Choroid plexus epithelial cell (primary cell): ENCODE measurements at places on chromosomes 16 and 17.

- no peak for DNase-seq
These were observed 533.8 kb upstream of the CDH5 start for GRCh38 chr16:65832679-65833078.

GRCh38 chr17:2396568-2397246 is 4.2 kb downstream of the MNT start:
- DNase-seq: peak; percentile 99

- DNase-seq: no peak
These were observed 157.4 kb downstream of the IRX5 start for GRCh38 chr16:55088098-55088497.

GRCh38 chr17:50863221-50863843 is 2.8 kb downstream of the TOB1 start:
- DNase-seq: peak; percentile 64

DNA sequence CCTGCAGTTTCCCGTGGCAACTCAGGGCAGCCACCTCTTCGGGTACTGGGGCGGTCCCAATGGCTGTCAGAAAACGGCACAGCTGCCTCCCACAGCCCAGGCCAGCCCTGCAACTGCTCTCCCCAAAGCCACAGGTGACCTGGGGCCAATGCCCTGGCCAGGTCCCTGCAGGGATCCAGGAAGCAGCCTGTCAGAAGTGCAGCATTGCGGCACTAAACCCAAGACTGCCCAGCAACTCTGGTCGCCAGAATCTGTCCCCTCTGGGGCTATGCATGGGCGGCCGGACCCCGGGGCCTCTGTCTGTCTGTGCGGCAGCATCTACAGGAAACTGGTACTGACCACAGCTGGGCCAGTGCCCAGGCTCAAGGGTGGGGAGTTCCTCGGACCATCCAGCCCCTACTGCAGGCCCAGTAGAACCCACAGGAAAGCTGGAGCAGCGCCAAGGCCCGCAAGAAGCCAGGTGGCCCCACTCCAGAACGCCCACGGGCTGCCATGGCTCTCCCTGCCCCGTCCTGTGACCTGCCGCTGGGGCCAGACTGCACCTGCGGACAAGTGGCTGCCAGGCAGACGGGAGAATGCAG is 5.5 kb downstream of the CYBC1 start:
- DNase-seq: no peak

- no peak for DNase-seq
These were observed 88.0 kb upstream of the CBX4 start for GRCh38 chr17:79927136-79927661.

- DNase-seq: no peak
These were observed 3.3 kb downstream of the TMEM94 start for GRCh38 chr17:75459590-75460267.

GRCh38 chr17:43931062-43931571 is 11.2 kb downstream of the PPY start:
- no peak for DNase-seq

- no peak for DNase-seq
These were observed 4.3 kb upstream of the PABPN1L start for GRCh38 chr16:88870608-88871348.

DNA sequence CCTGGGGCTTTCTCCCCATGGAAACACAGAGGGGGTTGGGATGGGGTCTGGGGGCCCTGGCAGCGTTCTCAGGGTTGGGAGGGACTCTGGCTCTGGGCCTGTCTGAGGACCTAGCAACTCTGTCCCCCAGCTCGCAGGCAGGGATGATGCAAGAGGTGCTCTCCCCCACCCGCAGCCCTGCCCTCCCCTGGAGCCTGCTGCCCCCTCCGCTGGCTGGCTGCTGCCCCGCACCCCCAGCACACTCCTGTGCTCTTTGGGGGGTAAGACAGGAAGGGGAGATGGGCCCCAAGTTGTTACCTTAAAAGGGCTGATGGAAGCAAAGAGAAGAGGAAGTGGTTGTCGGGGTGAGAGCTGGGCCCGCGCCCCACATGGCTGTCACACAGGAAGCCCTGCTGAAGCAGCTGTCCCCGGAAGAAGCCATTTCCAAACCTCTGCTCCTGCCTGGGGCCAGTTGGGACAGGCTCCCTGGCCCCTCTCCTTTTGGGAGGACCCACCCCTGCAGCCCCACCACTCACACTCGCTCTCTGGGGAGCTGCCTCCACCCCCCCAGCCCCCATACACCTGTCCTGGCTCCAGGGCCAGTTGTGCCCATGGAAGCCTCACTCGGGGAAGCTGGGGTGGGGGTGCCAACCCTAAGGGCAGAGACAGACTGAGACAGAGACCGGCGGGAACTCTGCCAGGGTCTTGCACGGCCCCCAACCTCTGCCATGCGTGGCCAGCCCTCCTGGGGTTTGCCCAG is 2.5 kb downstream of the CORO1A start:
- DNase-seq: no peak

GRCh38 chr17:77853191-77853977 is 105.1 kb upstream of the TNRC6C start:
- no peak for DNase-seq

DNA sequence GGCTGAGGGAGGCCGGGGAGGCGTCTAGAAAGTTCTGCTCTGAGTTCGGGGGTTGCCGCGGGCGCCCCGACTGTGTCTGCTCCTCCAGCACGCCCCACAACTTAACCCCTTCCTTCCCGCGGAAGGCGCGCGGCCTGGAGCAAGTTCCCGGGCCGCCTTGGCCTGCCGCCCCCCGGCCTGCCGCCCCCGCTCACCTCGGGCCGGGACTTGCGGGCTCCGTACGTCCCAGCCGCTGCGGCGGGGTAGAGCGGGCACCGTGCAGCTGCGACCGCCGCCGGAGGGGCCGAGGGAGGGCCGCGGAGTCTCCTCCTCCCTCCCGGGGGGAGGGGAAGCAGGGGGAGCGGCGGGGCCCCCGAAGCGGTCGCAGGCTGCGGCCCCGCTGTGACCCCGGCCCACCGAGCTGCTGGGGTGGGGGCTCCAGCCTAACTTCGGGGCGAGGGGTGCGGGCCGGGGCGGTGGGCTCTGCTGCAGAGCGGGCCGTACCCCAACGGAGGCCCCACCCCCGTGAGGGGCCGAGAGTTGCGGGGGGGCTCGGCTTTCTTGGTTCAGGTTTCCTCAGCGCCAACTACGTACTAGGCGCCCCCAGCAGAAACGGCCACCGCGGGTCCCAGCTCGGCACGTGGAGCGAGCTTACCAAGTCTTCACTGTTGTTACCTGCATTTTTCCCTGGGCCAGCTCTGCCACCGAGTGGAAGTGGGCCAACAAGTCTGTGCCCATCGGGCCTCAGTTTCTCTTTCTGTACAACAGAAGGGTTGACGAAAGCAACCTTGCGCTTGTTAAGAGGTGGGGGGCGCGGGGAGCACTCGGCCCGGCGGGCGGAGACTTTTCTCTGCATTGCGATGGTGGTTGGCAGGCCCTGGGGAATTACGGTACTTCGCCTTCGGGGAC is at the start of gene CCDC102A:
Gene CCDC102A (minus strand): TSS at position 266 of the 888 bp plus-strand sequence. CDS start 7,394 bp downstream, outside the sequence.
- DNase-seq: no peak

DNA sequence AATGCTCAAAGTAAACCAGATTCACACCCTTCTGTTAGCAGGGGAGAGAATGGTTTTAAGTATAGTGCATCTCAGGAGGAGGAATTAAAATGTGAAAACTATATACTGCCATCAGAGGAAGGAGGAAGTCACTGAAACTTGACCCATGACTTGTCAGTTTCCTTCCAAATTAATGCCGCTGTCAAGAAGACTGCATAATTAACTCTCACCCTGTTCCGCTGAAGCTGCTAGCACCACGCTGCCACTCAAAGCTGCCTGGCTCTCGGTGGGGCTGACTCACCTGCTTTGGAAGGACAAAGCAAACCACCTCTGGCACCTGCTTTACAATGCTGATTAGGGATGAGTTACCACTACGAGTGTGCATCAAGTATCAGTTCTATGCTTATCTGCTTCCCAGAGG is 37.8 kb upstream of the ULK2 start:
- DNase-seq: no peak

- DNase-seq: no peak
These were observed 221.4 kb upstream of the CPHXL start for GRCh38 chr16:75947626-75948239.

- DNase-seq: no peak
These were observed 114.0 kb downstream of the PRKCB start for GRCh38 chr16:23949630-23950290.

- DNase-seq: no peak
These were observed 11.6 kb downstream of the WNT9B start for GRCh38 chr17:46862949-46863348.

DNA sequence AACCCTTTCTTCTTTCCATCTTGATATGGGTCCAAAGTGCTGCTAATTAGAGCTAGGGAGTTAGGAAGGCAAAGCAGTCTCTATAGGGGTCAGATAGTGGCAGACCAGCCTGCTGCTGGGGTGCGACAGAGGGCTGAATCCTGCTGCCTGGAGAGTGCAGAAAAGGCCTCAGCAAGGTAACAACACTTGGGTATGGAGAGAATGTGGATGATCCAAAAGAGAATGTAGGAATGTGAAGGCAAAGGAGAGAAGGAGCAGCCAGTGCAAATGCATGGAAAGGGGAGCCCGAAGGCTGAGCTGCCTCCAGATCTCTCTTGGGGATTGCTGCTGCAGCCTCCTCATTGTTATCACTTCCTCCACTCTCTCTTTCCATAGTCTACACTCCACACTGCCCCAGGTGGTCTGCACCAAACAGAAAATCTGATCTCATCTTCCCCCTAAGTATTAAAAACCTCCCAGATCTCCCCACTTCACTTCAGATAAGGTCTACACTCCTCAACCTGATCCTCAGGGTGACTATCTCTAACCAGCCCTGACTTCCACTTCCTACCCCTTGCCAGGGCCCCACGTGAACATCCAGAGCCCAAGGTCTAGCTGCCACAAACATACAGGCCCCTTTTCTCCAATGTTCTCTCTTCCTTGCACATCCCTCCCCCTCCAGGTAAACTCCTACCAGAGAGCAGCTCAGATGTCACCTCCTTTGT is 28.8 kb downstream of the TOM1L2 start:
- no peak for DNase-seq

DNA sequence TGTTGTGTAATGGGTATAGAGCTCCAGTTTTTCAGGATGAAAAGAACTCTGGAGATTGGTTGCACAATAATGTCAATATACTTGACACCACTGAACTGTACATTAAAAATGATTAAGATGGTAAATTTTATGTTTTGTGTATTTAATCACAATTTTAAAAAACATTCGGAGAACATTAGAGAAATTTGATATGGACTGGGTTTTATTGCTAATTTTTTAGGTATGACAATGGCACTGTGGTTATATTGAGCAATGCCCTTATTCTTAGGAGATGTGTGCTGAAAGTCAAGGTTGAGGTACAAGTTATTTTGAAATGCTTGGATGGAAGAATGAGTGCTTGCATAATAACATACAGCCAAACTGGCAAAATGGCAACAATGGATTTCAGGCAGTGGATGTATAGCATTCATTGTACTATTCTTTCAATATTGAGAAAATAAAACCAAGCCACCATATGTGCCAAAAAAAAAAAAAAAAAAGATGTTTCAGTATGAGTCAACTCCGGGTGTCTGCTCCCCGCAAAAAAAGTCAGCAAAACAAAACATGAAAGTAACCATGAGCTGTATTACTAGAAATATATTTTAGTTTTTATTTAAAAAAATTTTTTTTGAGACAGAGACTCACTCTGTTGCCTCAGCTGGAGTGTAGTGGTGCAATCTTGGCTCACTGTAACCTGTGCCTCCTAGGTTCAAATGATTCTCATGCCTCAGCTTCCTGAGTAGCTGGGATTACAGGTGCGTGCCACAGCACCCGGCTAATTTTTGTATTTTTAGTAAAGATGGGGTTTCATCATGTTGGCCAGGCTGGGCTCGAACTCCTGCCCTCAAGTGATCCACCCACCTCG is 19.8 kb downstream of the HOXB1 start:
- DNase-seq: no peak

GRCh38 chr17:29699283-29699682 is 76.6 kb upstream of the CORO6 start:
- no peak for DNase-seq

- peak; percentile 53 for DNase-seq
These were observed 18.3 kb downstream of the COQ7 start for GRCh38 chr16:19085679-19086200.

DNA sequence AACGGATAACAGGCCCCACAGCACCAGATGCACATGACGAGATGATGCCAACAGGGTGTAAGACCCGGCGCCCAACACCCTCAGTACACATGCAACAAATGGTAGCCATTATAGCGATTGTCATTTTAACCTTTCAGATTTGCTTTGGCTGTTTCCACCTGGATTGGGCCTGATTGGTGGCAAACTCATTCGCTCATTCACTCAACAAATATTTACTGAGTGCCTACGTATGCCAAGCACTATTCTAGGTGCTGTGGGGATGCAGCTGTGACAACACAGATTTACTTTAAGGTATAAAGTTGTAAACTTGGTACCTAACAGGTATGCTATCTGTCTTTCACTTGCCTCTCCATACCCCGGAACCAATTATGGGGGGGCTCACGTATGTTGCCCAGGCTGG is 66.8 kb downstream of the SRCIN1 start:
- no peak for DNase-seq

- DNase-seq: peak; percentile 44
These were observed 284.1 kb downstream of the SOX9 start for GRCh38 chr17:72404872-72405271.

DNA sequence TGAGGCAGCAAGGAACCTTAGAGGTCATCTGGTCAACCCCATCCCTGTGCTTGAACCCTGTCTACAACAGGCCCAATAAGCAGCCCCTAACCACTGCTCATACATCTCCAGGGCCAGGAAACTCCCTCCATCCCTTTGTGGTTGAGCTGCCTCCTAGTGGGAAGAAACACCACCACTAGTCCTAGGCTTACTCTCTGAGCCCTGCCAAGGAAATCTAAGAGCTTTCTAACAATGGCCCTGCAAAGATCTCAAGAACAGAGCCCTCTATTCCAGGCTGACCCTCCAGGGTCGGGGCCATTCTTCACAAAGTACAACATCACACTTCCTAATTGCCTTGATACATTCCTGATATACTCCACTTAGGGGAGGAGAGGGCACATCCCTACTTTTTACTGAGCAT is 5.8 kb downstream of the ACLY start:
- no peak for DNase-seq

GRCh38 chr16:26930786-26931581 is 135.7 kb upstream of the C16orf82 start:
- no peak for DNase-seq

DNA sequence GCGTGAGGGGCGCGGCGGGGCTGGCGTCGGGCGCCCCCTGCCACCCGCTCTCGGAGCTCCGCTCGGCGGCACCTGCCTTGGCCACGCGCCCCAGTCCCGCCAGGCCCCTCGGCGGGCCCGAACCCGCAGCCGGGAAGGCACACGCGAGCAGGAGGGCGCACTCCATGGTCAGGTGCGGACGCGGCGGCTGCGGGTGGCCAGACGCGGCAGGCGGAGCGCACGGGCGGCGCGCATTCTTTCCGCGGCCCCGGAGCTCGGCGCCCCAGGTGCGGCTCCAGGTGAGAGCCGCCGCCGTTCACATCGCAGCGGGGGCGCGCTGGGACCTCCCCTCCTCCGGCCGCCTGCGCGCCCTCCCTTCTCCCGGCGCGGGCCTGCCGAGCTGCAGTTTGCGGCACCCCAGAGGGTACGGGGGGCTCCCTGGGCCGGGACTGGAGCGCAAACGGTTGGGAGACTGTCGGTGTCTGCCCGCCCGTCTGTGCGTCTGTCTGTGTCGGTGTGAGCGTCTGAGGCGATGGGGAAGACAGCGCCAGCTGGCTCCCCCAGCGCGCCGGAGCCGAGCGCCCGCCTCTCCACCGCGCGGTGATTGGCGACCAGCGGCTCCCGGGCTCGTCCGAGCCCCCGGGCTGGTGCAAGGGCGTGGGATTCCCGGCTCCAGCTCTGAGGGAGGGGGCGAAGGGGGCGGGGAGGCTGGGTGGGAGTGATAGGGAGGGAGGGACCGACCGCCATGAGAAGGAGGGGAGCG is at the start of gene ADAMTS18:
Gene ADAMTS18 (minus strand): TSS at position 505 of the 742 bp plus-strand sequence. CDS start 339 bp downstream, at position 166.
- DNase-seq: no peak

GRCh38 chr16:30369938-30370455 is 297 bp downstream of the TBC1D10B start:
- no peak for DNase-seq
